Right renal cortex interstitium (tissue), 3 donors: ENCODE measurements at places on chromosomes 11 and 22. TPM values are rescaled to one million over a fixed set of nuclear protein-coding genes. Genes with fewer than 3 reads are reported as not detected.

JAML gene
- 2.3 TPM for polyA plus RNA-seq

DDI1 gene
- polyA plus RNA-seq = not detected

SLC43A3 gene
- polyA plus RNA-seq = 19.3 TPM

ABCC8 gene
- 1.1 TPM for polyA plus RNA-seq

OR4D5 gene
- not detected for polyA plus RNA-seq
